ENCODE measurements at places on chromosomes 6 and 20. TPM values are rescaled to one million over a fixed set of nuclear protein-coding genes. Genes with fewer than 3 reads are reported as not detected.
A peak's percentile ranks its signal among the peaks of the same experiment; 100 is the strongest.

DNA sequence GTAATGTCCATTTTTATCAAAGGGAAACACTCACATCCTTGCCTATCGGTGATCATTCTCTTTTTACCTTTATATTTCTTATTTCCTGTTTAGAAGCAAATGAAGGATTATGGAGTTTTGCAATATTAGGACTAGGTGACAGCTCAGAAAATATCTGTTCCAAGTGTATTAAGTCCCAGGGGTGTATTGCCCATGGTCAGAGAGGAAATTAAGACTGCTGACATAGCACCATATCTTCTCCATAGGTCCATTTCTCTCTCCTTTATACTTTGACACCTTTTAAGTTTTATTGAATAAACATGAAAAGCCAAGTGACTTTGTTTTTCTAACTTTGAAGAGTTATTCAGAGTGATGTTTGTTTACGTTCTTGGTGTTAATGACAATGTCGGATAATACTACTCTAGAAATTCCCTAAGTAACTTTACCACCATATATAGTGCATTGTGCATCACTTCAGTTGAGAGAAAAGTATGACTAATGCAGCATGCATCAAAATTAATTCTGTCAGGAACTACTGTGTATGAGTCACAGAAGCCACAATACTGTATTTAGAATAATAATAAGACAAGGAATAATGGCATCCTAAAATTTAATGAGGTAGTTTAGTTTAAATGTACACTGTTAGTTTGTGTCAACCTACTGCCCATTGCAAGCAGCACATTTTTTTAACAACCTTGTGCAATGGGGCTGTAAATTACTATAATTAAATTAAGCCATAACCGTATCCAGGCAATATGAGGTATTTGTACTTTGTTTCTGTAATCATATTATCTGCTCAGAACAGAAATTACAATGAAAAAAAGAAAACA is 474.4 kb upstream of the RNF217 start:
- no peak for DNase-seq

- DNase-seq, result no peak
Observed at GRCh38 chr20:37198932-37199660, 19.7 kb upstream of the MROH8 start.

The FHL5 gene
- not detected for total RNA-seq

GRCh38 chr20:917416-917815 is 1.3 kb upstream of the ANGPT4 start:
- DNase-seq, result no peak

- no peak for DNase-seq
Observed at GRCh38 chr20:57161478-57162361, 104.7 kb downstream of the BMP7 start.

- no peak for DNase-seq
Observed at GRCh38 chr6:142737368-142738034, 207.5 kb downstream of the HIVEP2 start.

- no peak for DNase-seq
Observed at GRCh38 chr20:57818418-57819181, 108.8 kb upstream of the PMEPA1 start.

GRCh38 chr6:58113960-58114359 is 796.5 kb downstream of the PRIM2 start:
- DNase-seq, result no peak

The FAM110A gene
- 91.0 TPM for total RNA-seq

GRCh38 chr6:137950581-137950980 is 83.5 kb downstream of the TNFAIP3 start:
- DNase-seq, result no peak

DNA sequence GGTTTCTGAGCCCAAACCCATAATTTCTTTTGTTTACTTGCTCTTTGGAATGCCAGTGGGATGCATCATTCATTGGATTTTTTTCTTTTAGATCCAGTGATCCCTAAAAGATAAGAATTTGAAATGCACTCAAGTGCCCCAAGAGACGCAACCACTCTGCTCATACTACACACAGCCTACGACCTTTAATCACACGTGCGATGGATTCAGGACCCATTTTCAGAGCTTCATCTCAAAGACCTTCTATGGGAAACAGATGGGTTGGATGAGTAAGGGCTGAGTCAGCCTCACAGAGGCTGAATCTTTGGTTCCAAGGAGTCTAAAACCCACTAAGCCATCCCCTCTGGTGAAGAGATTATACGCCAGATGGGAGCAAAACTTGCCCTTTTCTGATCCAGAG is 265.5 kb upstream of the EXOC2 start:
- DNase-seq, result no peak

DNA sequence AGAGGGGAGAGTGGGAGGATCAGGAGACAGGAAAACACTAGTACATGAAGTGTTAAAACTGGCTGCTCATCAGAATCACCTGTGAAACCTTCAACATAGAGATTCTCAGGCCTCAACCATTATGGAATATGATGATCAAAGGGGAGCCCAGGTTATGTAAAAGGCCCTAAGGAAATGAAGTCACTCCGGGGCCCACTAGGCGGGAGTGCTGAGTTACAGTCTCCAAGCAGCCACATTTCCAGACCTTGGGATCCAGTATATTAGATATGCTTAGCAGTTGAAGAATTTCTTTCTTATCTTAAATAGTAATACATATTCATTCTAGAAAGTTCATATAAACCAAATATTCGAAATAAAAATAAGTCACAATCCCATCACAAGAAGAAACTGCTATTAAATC is 476.3 kb downstream of the PRKN start:
- no peak for DNase-seq

The MUCL3 gene
- not detected for total RNA-seq

- no peak for DNase-seq
Observed at GRCh38 chr20:54165014-54165413, 8.8 kb downstream of the CYP24A1 start.

DNA sequence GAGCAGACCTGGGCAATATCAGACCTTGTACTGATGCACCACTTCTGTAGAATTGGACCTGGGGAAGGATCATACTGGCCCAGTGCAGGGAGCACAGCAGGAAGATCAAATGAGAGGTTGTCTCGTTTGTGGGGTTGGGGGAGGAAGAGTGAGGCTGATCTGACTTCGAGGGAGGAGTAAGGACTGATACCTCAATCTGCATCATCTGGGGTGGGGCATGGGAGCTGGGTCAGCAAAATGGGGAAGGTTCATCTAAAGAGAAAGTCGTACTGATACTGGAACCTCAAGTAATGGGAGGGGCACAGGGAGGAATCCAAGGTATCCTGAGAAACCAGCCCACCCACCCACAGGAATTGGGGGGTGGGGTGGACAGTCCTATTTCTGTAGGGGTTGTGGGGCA is 3.7 kb downstream of the RNF39 start:
- peak; percentile 25 for DNase-seq

The TGIF2 gene
- 19.9 TPM for total RNA-seq

The NRN1 gene
- not detected for total RNA-seq

- no peak for DNase-seq
Observed at GRCh38 chr6:71403422-71404134, 115.0 kb downstream of the OGFRL1 start.

The CALHM4 gene
- total RNA-seq, result not detected

The UNC5CL gene
- total RNA-seq, result 5.3 TPM

DNA sequence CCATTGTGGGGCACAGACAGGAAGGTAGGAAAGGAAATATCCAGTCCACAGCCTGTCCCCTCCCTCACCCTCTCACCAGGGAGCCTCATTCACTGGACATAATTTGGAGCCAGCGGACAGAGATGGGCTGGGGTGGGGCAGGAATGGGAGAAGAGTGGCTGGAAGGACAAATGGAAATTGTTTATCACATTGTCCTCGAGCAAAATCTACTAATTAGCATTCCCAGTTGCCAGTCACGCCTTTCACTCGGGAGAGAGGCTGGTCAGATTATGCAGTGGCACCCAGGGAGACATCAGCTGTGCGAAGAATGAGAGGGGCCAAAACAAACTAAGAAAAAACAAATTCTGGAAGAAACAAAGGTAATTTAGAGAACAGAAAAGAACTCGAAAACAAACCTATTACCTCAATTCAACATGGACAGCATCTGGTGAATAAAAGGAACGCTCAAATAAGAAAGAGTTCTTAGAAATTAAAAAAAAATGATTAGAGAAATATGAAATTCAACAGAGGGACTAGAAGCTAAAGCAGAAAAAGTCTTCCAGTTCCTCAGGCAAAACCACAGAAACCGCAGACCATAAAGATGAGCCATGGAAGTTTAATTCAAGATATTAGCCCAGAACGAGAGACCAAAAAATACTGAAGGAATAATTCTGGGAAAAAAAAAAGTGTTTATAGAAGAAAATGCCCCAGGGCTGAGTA is 108.5 kb upstream of the RALGAPA2 start:
- DNase-seq, result no peak

GRCh38 chr20:63454731-63455567 is 17.5 kb downstream of the KCNQ2 start:
- no peak for DNase-seq

DNA sequence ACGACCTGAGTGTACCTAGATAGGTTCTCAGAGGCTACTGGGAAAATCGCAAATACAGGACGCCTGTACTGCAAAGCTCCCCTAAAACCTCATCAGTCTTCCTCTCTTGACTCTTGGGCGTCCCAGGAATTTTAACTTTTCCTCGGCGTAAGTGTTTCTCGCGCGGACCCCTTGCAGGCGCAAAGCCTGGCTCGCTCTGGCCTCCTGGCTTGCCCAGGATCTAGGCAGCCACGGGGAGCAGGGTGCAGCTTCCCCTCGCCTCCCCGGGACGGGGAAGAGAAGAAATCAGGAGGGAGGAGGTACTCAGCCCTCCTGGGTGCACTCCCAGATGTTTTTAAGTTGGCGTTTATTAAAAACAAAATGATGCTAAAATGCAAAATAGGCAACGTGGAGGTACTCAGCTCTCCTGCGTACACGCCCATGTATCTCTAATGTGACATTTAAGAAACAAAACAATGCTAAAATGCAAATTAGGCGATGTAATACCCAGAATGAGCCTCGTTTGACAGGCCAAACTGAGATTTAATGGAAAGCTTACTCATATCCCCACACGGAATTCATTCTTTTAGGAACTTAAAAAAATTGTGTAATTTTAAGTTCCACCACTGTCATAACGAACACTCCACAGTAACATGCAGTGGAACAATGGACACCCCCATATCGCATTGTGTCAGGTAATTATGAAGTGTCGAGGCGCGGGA is 1.6 kb upstream of the SOBP start:
- DNase-seq, result no peak

DNA sequence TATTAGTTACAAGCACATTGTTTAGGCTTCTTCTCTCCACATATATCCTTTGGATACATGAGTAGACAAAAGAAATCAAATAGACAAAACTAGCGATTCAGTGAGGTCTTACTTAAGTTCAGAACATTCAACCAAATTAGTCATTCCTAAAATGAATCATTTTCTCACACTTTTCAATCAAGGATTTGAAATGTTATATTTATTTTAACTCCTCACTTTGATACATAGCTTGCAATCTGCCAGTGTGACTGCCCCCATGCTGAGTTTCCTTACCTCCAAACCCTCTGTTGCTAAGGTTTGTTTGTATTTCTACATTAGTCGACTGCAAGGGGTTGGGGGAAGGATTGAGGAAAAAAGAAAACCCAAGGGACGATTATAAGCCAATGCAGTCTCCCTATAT is 3.5 kb upstream of the MOXD1 start:
- no peak for DNase-seq

The DNMT3B gene
- total RNA-seq, result 0.43 TPM

DNA sequence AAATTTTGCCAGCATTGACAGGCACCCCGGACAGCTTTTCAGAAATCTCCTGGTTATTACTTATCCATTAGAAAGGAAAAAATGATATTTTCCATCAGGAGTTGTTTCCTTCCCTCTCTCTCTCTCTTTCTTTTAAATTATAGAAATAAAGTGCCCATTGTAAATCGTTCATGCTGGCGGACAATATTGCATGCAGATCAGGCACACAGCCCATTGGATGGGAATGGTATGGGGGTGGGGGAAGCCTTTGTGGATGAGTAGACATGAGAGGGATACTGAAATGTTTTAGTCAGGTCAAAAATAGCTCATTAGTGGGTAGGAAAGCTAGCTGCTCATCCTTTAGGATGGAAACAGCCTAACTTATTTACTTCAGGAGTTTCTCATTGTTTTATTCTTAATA is 764.9 kb upstream of the MMS22L start:
- DNase-seq, result no peak

- no peak for DNase-seq
Observed at GRCh38 chr6:27599859-27600532, 127.1 kb upstream of the ZNF184 start.

DNA sequence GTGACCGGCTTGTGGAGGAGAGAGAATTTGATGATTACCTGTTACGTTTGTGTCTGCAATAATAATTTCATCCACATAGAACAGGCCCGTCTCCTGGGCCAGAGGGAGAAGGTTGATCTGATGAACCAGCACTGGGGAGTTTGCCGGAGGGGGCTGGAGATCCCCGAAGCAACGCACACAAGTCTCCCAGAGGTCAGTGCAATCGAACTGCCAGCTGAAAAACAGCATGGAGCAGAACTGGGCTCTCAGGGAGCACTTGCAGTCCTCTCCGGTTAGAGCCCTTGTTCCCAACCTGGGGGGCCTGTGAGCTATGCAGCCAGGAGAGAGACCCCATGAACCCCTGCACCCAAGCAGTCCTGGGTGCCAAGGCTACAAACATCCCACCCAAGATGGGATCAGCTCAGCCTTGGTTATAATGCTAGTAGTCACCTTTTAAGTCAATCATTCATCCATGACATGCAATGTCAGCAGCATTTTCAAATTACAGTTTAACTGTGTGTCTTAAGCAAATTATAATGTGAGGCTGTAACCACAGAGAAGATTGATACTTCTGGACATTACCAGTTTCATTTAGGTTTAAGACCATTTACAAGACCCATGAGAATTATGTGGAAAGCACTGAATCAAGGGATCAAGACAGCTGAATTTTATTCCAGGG is 34.2 kb downstream of the PKHD1 start:
- no peak for DNase-seq

DNA sequence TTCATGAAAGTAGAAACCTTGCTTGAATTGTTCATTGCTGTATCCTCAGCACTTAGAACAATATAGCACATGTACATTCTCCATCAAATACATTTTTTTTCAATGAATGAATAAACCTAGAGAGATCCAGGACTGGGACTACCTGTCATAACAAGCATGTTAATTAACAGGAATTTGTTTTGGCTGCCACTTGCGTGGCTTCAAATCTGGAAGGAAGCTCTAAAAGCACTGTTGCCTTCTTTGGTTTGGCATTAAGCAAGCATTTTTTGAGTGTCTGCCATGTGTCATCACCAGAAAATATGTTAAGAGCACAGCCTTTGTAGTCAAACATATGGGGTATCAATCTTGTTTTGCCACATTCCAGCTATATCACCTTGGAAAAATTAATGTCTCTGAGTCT is 131.9 kb upstream of the BACH2 start:
- no peak for DNase-seq

DNA sequence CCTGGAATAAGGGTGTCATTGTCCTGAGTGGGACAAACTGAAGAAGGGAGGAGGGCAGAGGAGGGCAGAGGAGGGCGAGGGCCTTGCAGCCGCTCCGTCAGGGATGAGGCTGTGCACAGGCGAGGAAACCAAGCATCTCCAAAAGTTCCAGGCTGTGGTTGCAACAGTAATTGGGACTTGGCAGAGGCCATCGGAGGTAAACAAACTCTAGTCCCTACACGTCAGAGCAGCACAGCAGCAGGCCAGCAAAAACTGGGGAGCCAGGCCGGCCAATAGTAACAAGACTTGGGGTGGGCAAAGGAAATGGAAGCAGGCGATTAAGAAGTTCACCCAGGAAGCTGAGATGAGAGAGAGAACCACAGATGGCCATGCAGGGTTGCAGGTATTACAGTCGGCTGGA is 142.8 kb downstream of the SMOC2 start:
- DNase-seq, result no peak

Measured in natural killer cell (primary cell).